ENCODE measurements at places on chromosomes 6 and 20. TPM values are rescaled to one million over a fixed set of nuclear protein-coding genes. Genes with fewer than 3 reads are reported as not detected.

Gene SPATA25
- total RNA-seq = 2.1 TPM

Gene ANKRD66
- not detected for total RNA-seq

Gene DEF6
- 0.18 TPM for total RNA-seq

Gene TMEM63B
- 20.7 TPM for total RNA-seq

Gene PRR18
- not detected for total RNA-seq

Gene KCNS1
- not detected for total RNA-seq

Gene GRIK2
- total RNA-seq = 8.9 TPM

Gene PAQR8
- total RNA-seq = 3.5 TPM

Gene ARMC2
- total RNA-seq = 2.5 TPM

All from fibroblast of the aortic adventitia (primary cell).